ENCODE measurements at places on chromosomes 16 and 17.

DNA sequence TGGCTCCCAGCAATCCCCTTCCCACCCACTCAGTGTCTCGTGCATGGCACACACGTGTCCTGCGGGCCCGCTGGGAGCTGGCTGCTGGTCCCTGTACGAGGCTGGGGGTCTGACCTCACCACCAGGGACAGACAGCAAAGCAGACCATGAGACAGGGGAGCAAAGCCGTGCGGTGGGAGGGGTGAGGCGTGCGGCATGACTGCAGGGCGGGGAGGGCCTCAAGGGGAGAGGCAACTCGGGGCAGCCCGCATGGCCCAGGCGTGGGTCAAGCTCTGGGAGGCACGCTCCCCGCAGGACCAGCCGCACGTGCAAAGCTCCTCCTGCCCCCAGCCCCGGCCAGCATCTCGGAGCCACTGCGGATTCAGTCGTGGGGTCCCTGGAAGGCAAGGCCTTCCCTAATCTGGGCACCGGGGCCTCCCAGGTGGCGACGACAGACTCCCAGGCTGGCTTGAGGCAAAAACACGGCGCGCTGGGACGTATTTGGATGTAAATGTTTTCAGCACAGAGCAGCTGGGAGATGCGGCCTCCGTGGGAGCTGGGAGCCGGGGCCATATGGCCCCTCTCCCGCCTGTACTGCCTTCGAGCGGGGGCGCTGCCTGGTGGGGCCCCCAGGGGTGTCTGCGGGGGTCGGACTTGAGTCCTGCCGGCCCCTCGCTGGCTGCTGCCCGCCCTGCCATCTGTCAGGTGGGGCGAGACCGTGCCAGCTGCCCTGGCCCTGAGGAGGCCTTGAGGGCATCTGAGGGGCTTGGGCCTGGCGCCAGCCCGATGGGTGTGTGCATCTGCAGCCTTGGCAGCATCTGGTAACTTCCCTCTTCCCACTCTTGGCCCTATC lies 12.2 kb upstream of the CBFA2T3 start:
- DNase-seq = no peak

- DNase-seq = no peak
Measured at GRCh38 chr16:54110016-54110981, 176.3 kb downstream of the IRX3 start.

GRCh38 chr17:78675836-78676235 lies 98.6 kb upstream of the DNAH17 start:
- no peak for DNase-seq

GRCh38 chr16:28104404-28104803 lies 40.9 kb upstream of the GSG1L start:
- no peak for DNase-seq

GRCh38 chr16:28933171-28933570 lies 1.4 kb downstream of the CD19 start:
- DNase-seq = no peak

DNA sequence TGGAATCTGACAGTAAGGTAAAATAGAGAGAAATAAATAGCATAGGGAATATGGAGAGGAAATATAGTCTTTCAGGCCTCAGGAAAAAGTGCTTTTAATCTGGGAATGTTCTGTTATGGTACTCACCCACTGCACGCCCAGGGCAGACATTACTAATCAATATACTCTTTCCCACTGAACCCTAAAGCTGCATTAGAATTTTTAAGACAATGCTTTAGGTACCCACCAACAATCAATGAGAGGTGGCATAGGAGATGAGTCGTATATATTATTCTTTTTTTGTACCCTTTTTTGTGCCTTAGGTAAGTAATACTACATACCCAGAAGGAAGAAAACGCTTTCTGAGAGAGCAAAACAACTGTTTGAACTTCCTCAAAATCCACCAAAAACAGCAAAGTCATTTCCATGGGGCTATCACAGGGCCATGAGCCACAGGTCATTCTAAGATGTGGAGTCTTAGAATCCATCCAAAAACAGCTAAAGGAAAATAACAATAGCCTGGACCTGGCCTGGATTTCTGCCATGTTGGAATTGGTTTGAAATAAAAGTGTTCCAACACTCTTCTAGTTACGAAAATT lies 542.1 kb downstream of the XYLT1 start:
- DNase-seq = no peak

DNA sequence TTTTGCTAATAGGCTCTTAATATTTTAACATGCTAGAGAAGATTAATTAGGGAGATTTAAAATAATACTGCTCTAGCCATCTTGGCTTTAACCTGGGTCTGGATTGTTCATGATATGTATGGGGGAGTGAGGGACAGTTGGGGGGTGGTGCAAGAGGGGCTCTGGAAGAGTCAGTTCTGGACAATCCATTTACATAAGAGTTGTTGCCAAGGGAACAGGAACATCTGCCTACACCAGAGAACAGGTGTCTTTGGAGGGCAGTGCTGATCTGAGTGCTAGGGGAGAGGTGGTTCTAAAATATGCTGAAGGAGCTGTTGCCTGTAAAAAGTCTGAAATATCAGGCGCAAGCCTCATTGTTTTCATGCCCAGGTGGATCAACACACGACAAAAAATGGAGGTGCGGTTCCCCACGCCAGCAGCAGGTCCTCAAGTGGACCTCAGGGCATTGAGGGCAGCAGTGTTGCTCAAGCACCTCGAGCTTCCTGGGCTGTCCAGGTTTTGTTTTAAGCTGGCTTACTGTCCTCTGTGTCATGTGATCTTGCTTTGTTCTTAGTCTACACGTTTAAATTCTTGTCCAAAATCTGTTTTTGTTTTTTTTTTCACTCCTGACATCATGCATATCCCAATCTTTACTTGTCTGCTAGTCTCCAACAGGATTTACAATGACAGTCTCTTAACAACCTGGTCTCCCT lies 25.4 kb upstream of the WSB1 start:
- no peak for DNase-seq

DNA sequence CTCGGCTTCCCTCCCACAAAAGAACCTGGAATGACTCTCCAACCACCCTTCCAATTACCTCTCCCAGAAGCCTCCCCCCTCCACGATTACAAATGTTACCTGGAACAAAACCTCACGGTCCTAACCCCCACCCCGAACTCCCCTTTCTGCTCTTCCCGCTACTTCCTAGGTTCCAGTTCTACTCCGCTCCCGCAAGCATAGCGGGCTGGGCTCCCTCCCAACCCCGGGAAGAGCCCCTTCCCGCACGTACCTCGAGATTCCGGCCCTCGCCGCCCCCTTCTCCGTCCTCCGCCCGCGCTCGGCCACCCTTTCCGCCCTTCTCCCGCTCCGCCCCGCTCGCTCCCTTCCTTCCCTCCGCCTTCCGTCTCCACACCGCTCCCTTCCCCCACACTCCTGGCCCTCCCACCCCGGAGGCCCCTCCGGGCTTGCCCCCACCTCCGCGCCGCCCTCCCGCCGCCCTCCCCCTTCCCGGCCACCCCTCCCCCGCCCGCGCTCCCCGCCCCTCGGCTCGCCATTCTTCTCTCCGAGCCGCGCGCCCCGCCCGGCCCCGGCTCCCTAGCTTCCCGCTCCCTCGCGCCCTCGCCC lies 457 bp downstream of the CHTF8 start:
- peak; percentile 59 for DNase-seq

GRCh38 chr17:2282297-2282873 lies 21.2 kb downstream of the SMG6 start:
- peak; percentile 15 for DNase-seq

DNA sequence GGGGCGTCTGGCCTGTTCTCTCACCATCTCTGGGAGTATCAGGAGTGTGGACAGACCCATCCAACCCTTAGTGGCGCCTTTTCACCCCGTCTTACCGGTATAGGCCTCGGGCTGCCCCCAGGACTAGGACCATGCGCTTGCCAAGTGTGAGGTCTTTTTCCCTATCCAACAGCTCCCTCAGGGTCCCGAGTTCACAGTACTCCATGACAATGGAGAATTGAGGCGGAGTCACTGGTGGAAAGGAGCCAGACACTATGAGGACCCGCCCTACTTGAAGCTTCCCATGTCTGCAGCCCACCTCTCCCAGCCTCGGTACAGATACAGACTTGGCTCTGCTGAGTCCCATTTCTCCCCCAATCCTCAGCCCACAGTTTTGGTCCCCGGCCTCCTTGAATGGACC lies 15.9 kb upstream of the RFWD3 start:
- DNase-seq = no peak

GRCh38 chr17:67433248-67433924 lies 56.3 kb downstream of the PITPNC1 start:
- no peak for DNase-seq

- DNase-seq = no peak
Measured at GRCh38 chr17:62706598-62707424, 79.3 kb downstream of the MRC2 start.

GRCh38 chr16:2799859-2800226 lies 1.6 kb downstream of the PRSS41 start:
- DNase-seq = no peak

DNA sequence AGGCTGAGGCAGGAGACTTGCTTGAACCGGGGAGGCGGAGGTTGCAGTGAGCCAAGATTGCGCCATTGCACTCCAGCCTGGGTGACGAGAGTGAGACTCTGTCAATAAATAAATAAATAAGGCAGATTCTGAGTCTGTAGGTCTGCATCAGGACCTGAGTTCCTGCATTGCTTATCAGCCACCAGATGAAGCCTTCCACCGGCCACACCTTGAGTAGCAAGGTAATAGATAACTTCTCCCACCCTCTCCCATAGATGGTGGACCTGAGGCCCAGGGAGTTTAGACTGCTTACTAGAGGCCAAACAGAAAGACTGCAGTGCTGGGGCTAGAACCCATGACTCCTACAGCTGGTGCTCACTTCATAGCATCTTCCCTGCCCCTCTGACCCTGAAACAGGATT lies 22.1 kb downstream of the ZP2 start:
- no peak for DNase-seq

DNA sequence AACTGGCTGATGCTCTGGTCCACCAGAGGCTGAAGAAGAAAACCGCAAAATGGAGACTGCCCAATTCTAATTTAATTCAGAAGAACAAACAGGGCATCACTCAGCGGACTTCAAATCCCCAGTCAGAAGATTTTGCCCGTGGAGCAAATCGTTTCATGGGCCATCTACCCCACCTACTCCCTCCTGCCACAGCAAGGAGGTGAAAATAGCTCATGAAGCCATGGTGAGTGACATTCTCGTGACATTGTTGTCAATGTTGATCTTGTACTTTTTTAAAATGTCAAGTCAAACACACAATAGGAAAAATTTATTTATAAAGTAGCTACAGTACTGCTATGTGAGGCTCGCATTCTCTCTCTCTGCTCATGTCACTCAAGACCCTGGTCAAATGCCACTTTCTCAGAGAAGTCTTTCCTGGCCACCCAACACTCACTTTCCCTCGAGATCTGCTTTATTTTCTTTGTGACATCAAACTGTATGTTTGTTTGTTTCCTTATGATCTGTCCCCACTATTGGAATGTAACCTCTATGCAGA lies 31.3 kb upstream of the SOX9 start:
- DNase-seq = no peak

GRCh38 chr17:4949321-4950074 lies 1.2 kb upstream of the PFN1 start:
- DNase-seq = peak; percentile 64

DNA sequence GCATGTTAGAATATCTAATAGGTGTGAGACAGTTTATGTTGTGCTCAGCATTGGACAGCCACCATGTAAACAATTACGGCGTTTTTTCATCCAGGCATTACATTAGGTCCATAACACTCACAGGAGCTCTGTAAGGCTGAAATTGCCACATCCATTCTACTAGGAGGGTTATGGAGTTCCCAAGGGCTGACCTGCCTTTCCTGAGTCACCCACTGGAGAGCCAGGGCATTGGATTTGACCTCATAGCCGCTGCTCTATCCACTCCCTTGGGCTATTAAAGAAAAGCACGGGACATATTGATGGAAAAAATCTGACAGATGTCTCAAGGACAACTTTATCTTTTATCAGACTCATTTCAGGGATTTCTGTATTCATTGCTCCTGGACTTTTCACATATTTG lies 306.3 kb upstream of the HSBP1 start:
- DNase-seq = no peak

DNA sequence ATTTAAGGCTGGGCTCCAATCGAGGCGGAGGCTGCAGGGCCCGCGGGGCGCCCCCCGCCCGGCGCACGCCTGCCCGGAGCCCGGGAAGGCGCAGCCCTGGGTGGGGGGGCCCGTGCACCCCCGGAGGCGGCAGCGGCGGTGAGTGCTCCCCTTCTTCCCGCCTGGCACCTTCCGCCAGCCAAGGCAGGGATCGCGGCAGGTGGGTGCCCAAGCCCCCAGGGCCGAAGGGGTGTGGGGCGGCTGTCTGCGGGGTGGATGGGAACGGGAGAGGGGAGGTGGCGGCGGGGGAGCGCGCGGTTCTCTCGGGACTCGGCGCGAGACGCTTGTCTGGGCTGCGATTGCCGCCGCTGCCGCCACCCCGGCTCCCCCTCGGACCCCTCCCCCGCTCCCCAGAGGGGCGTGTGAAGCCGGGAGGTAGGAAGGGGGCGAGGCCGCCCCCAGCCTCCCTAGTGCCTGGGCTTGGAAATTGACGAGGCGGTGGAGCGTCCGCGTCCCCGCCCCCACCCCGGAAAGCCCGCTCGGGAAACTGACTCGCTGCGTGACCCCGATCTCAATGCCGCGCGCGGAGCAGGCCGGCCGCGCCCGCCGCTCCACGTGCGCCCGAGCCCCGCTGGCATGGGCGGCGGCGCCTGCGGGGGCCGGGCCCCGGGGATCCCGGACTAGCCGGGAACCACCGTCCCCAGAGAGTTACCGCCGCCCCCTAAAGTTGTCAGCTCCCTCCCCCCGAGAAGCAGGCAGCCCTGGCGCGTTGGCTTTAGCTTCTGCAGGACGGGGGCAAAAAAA lies 231.5 kb downstream of the MRTFB start:
- peak; percentile 14 for DNase-seq

DNA sequence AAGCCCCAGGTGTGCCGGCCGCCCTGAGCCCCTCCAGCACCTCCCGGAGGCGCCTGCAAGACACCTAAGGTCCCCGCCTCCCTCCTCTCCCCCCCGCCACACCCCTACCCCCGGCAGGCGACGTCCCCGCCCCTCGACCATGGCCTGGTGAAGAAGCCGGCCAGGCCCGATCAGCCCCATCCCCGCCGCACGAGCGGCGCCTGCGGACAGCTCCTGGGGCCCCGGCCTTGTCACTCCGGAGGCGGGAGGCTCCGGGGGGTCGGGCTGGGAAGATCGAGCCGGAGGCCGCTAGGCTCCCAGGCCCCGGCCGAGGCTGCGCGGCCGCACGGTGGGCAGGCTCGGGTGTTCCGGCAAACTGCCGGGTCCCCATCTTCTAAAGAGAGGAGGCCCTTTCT lies 405 bp upstream of the ACE start:
- DNase-seq = no peak

- peak; percentile 12 for DNase-seq
Measured at GRCh38 chr16:71734511-71734910, 10.0 kb upstream of the PHLPP2 start.
